Suppressor macrophage treated with lipopolysaccharide for 1 hour (primary cell): ENCODE measurements at places on chromosomes 3 and 15.

- DNase-seq, result peak; percentile 39
Observed at GRCh38 chr15:90780916-90781315, 63.8 kb downstream of the BLM start.

DNA sequence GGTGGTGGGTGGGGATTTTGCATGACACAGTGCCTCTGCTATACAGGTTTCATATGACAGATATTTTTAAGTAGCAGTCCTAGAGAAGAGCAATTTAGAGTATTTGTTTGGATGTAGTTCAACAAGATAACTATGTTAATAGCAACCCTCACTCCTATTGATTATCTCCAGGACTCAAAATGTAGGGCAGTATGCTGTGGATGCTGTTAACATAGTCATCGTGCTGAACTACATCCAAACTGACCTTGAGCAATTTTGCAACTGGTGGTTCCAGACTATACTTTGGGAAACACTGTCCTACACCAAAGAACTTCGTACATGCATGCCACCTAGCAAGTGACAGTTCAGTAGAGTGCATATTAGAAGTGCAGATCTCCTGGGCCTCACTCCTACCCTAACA lies 117.6 kb downstream of the IL5RA start:
- DNase-seq, result no peak

DNA sequence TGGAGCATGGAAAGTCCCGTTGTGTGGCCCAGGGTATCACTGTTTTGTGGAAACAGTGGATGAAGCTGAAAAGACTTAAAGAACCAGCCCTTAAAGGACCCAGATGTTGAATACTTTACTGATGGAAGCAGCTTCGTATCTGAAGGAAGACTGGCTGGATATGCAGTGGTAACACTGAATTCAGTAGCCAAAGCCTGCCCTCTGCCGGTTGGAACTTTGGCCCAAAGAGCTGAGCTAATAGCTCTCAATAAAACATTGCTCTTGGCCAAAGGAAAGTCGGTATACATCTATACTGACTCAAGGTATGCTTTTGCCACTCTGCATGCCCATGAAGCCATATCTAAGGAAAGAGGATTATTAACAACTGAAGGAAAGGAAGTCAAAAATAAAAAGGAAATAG lies 885.4 kb downstream of the PDCD6IP start:
- peak; percentile 64 for DNase-seq

- DNase-seq, result no peak
Observed at GRCh38 chr15:68029959-68030358, 24.2 kb upstream of the PIAS1 start.

GRCh38 chr3:159832024-159832423 lies 156.6 kb upstream of the IL12A start:
- peak; percentile 19 for DNase-seq

GRCh38 chr15:33001926-33002325 lies 192.6 kb downstream of the FMN1 start:
- no peak for DNase-seq
